ENCODE measurements at places on chromosomes 12 and 14.

DNA sequence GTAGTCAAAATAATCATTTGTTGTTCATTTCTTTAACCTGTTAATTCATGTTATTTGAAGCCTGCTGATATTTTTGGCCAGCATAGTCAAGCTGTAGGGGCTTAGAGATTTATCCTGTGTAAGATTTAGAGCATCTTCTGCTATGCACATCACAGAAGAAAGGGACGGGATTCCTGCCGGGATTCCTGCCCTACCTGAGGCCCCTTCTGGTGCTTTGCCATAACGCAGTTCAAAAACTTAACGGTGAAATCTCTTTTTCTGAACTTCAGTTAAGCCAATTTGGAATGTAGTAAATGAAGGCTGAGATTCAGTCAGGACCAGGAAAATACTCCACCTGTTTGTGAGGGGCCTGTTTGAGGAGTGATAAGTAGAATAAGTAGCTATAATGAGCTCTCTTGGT lies 50.7 kb upstream of the TMEM260 start:
- no peak for DNase-seq

GRCh38 chr14:69175130-69175529 lies 16.2 kb upstream of the EXD2 start:
- DNase-seq, result no peak

GRCh38 chr12:46926526-46926925 lies 100.7 kb upstream of the SLC38A4 start:
- no peak for DNase-seq

DNA sequence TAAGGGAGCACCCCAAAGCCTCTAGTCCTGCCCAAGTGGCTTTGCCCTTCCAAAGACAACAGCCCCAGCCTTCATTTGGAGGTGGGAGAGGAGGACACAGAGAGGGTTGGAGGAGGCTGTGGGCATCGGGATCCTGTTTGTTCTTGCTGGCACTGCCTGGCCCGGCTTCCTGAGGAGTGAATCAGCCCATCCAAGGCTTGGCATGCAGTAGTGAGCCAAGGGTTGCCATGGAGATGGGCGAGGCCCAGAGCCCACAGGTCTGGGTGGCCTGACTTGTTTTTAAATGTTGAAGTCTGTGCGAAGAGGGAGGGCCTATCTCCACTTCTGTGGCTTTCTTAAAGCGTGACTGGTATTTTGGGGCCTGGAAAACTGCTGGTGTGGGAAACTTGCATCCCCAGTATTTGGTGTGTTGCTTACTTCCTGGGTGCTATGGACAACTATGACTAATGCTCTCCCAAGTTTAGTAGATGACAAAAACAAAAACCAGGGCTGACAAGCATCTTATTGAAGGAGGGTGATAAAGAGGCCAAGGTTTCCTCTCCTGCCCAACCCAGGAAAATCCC lies 15.8 kb downstream of the CD9 start:
- DNase-seq, result peak; percentile 99

DNA sequence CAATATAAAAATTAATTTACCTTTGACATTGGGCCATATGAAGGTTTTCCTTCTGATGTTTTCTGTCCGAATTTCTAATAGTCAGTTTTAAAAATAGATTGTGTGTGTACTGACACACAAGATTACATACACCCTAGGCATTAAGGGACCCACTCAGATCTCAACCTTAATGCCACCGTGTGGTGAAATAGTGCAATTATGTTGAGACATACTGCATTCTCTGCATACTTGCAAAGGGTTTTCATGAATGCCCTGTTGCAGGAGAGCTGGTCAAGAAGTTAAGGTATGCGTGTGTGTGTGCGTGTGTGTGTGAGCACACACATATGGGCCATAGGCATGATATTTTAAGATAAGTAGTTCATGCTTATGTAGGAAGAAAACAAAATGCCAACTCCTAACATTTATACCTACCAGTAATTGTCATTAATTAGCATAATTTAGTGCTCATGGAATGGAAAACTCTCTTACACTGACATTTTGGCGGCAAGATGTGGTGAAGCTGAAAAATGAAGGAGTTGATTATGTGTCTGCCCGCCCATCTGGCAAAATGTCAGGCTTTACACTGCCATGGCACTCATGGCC lies 58.8 kb downstream of the PIK3C2G start:
- DNase-seq, result no peak

- DNase-seq, result no peak
Measured at GRCh38 chr12:29510591-29511185, 13.2 kb upstream of the OVCH1 start.

GRCh38 chr12:115355301-115355700 lies 671.3 kb upstream of the TBX3 start:
- DNase-seq, result no peak

All from RWPE2 (cell line).